Stimulated activated naive CD8-positive, alpha-beta T cell treated with anti-CD3 and anti-CD28 coated beads, Interleukin-15, amount 100 ng/mL, for 72 hours (primary cell): ENCODE measurements at places on chromosomes 16 and 17.

- DNase-seq = no peak
These were observed 8.1 kb upstream of the FADS6 start for GRCh38 chr17:74901353-74902135.

DNA sequence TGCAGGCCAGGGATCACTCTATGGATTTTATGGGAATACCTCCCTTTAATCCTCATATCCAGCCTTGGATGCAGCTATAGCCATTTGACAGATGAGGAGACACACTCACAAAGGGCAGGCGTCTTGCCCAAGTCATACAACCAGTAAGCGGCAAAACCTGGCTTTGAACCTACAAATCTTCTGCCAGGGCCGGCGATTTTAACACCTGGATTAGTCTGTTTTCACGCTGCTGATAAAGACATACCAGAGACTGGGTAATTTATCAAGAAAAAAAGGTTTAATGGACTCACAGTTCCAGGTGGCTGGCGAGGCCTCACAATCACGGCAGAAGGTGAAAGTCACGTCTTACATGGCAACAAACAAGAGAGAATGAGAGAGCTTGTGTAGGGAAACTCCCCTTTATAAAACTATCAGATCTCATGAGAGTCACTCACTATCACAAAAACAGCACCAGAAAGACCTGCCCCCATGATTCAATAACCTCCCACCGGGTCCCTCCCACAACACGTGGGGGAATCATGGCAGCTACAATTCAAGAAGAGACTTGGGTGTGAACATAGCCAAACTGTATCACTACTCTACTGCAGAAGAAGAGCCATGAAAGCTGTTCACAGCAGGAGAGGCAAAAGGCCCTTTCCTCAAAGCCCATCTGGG lies 67.5 kb downstream of the XYLT1 start:
- no peak for DNase-seq

DNA sequence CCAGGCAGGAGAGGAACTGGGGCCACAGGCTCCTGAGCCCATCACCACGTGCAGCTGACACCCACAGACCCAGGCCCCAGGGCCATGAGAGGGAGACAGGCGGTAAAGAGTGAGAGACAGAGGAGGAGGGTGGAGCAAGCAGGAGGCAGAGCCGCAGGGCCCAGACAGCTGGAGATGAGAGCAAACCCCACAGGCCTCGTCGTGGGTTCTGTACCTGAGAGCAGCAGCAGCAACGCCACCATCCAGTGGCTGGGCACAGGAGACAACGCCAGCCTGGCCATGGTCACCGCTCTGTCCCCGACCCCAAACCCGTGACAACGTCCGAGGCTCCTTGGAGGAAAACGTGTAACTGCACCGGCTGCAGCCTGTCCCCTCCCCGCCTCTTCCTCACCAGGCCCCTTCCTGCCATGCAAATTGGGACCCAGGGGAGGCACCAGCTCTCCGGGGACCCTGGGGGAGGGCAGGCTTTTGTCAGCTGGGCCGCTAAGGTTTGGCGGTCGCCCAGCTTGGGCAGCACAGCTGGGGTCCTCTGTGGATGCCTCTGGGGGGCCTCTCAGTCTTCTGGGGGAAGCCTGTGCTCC lies at the start of gene CD79B:
Gene CD79B (minus strand): TSS at position 351 of the 581 bp plus-strand sequence. CDS start 70 bp downstream, at position 281.
- DNase-seq = peak; percentile 58

DNA sequence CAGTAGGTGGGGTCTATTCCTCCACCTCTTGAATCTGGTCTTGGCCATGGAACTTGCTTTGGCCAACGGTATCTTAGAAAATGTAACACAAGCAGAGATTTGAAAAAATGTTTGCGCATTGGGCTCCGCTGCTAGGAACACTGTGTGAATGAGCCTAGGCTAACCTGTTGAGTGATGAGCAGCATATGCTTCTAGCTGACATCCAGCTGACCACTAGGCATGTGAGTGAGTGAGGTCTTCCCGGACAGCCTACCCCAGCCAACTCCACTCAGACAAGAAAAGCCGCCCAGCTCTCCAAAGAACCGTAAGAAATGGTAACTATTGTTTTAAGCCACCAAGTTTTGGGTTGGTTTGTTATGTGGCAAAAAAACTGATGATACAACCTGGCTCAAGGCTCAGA lies 31.4 kb upstream of the BCO1 start:
- no peak for DNase-seq

DNA sequence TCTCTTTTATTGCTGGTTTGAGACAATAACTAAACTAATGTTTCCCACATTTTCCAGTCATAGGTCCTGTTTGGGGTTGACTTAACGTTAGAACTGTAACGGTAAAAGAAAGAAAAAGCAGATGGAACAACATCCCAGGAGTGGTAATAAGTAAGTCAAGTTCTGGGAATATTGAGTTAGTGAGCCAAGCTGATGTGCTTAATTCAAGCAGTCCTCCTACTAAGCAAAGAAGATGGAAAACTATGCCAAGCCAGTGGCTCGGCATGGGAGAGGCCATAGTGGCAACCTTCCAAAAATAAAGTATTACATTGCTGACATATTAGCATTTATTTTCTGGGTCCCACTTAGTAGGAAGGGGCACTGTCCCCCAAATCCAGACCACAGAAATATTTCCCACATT lies 161.7 kb upstream of the CDH5 start:
- no peak for DNase-seq

DNA sequence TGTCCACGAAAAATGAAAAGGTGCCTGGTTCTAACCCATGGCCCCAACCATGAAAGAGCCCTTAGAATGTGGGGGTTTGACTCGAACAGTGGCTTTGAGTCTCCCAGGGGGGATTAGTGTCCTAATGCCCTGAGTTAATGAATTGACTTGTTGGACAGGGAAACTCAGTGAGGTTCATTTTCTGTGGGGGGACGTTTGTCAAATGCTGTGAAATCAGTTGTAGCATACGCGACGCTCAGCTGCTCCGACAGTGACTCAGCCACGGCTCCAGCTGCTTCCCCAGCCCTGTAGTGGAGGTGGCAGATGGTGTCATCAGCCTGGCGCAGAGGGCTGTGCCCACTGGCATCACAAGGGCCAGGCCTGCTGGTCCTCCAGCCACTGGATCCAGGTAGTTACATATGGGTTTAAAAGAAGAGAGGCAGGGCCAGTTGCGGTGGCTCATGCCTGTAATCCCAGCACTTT lies 3.9 kb upstream of the TMEM235 start:
- no peak for DNase-seq

GRCh38 chr17:78237401-78238012 lies 6.1 kb downstream of the TMEM235 start:
- DNase-seq = no peak

DNA sequence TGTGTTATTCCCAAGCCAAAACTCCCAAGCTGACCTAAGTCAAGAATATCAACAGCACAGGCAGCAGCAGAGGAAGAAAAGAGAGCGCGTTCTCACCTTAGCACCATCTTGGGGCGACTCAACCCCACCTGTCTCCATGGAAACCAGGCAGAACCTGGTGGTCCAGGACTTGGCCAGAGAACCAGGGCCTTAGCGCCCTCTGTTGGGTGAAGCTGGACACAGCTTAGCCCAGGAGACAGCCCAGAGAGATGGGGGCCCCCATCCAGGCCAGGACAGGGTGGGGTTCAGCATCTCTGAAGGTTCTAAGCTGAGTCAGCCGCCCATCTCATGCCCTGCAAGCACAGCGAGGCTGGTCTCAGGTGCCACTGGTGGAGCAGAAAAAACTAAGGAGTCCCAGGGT lies 60.1 kb upstream of the TMEM132E start:
- DNase-seq = peak; percentile 33

- DNase-seq = no peak
These were observed 4.9 kb upstream of the RBL2 start for GRCh38 chr16:53429221-53429943.

DNA sequence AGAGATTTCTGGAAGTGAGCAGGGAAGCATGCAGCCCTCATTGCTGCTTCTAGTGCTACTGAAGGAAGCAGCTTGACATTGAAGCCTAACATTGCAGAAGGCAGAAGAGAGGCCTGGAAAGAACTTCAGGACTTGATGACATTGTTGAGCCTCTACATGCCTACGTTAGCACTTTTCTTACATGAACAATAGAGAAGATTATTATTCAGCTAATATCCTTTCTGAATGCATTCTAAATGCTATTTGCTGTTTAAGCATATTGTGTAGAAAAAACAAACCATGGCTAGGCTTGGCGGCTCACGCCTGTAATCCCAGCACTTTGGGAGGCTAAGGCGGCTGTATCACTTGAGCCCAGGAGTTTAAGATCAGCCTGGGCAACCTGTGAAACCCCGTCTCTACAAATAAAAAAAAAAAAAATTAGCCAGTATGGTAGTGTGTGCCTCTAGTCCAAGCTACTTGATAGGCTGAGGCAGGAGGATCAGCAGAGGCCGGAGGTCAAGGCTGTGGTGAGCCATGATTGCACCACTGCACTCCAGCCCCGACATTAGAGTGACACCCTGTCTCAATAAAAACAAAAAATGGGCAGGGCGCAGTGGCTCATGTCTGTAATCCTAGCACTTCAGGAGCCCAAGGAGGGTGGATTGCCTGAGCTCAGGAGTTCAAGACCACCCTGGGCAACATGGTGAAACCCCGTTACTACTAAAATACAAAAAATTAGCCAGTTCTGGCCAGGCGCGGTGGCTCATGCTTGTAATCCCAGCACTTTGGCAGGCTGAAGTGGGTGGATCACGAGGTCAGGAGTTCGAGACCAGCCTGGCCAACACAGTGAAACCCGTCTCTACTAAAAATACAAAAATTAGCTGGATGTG lies 2.2 kb upstream of the AURKB start:
- DNase-seq = no peak

DNA sequence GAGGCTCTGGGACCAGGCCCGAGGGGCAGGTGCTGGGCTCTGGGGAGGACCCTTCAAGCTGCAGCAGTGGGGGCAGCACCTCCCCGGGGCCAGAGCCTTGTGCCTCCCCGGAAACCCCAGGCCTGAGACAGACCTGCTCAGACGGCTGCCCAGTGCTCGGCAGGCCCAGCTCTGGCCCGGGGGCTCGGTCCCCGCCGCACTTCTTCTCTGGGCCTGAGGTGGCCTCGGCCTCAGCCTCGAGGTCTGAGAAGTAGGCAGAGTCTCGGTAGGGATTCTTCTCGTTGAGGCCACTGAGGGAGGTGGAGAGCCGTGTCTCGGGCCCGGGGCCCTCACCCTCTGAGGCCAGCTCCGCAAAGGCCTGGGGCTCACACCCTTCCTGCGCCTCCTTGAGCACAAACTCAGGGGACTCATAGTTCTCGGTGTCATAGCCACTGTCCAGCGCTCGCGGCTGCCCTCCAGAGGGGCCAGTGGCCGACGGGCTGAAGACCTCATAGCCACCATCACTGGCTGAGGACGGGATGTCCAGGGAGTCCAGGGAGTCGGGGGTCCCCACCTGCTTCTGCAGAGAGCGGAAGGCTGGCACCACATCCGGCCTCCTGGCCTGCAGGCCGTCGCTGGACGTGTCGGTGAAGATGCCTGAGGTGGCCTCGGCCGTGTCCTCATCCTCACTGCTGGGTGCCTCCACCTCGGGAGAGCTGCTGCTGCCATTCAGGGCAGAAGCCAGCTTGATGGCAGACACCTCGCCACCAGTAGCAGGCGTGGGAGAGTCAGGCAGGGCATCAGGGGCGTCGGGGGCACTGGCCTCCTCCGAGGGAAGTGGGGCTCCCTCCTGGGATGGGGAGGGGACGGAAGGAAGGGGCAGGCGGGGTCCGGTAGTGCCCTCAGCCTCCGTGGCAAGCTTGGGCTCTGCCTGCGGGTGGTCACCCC lies 44.3 kb upstream of the PVALEF start:
- no peak for DNase-seq

DNA sequence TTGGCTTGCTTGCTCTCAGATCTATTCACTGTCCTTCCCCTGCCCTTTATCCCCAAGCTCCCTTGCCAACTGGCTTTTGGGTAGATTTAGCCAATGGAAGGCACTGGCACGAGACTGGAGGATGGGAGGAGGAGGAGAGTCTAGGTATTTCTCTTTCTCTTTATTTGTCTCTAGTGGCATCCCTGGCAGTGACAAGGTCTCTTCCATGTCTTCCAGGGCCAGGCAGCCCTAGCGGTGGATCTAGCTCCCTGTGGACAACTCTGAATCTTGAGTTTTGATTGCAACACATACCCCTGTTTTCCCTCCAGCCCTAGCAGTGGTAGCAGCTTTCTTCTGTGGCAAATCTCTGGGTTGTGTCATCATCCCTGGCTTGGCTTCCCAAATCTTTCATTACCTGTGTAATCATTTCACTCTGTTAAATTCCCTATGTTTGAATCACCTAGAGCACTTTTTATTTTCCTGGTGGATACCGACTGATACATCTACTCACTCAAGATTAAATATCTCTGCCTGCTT lies 171.1 kb upstream of the IRX6 start:
- no peak for DNase-seq

DNA sequence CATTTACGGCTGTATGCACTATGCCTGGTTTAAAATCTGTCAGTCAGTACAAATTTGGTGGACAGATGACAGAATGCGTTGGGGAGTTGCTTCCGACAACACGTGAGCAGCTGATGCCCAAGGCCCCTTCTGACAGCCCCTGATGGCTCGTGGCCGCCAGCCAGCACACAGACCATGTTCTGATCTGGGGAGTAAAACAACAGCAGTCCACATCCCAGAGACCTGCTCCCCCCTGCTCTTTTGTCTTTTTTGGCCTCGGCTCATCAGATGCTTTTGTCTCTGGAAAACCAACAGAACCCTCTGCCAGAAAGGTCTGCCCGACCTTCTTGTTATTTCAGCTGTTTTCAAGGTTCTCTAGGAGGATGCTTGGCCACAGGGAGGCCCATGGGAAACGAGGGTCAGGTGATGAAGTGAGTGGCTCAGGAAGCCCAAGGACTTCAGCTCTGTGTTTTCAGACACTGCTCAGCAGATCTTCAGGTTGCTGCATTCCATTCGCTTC lies 10.8 kb downstream of the ARSG start:
- DNase-seq = no peak

- no peak for DNase-seq
These were observed 17.4 kb downstream of the TMC6 start for GRCh38 chr17:78111016-78111726.

DNA sequence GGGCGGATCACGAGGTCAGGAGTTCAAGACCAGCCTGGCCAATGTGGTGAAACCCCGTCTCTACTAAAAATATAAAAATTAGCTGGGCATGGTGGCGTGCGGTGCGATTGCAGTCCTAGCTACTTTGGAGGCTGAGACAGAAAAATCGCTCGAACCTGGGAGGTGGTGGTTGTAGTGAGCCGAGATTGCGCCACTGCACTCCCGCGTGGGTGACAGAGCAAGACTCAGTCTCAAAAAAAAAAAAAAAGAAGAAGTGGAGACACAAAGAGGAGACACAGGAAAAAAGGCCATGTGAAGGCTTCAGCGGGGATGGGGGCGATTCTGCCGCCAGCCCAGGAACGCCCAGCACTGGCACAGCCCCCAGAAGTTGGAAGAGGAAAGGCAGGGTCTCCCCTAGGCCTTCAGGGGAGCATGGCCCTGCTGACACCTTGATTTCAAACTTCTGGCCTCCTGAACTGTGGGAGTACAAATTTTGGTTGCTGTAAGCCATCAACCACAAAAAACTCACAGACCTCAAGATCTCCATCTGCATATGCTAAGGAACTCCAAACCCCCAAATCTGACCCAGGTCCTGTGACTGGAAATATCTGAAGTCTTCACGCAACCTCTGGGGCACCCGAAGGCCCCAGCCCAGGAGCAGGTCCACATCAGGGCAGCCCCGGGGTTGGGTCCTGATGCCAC lies 7.0 kb downstream of the SGSH start:
- DNase-seq = no peak
